AG04450 (cell line): ENCODE measurements at places on chromosomes 2 and 18.

GRCh38 chr2:107197594-107198294 is 311.8 kb upstream of the ST6GAL2 start:
- DNase-seq: no peak

- DNase-seq: no peak
Observed at GRCh38 chr2:71513096-71513495, 59.7 kb downstream of the DYSF start.

DNA sequence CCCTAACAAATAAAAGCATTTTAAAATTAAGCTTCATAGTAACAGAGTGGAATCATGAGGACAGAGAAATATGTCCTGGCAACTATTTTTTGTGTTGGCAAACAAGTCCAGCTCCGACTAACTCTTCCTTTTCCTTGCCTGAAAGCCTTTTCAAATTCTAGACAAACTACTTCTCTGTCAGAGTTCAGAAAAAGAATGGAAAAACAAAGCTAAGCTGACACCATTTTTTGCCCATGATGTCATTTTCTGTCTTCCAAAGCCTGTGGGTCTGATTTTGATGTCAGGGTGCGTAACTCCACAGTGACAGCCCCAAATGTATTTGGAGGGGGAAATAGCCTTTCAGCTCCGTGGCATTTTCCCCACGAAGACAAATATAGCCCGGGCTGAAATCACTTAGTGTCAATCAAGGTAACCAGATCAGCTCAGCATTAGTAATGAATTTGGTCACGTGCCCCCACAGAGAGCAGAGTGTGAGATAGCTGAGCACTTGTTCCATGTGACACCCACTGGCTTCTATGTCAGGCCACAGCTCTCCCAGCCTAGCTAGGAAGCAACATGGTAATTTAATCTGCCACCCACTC is 233.0 kb upstream of the SIX2 start:
- DNase-seq: no peak

GRCh38 chr2:71611781-71612527 is 158.6 kb downstream of the DYSF start:
- DNase-seq: no peak

DNA sequence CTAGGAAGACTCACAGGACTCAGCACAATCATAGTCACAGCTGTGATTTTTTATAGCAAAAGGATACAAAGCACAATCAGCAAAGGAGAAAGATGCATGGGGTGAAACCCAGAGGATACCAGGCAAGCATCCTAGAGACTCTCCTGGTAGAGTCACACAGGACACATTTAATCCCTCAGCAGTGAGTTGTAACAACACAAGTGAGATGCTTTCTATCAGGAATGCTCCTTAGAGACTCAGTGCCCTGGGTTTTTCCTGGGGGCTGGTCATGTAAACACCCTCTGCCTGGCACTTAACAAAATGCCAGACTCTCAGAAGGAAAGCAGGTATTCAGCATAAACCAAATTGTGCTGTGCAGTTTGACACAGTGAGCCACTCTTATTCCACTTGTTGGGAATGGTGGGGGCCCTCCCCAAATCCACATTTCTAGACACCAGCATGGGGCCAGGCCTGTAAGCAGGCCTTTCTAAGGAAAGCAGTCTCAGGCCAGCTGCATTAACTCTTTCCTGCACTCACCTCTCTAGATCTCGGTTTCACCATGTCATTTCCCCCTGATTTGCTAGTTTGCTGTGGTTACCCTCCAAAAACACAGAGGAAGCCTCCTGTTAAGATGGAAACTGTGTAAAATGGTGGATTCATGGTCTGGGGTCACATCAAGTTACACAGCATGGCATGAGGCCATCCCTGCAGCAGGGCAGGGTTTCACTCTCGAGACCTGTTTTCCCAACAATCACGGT is 16.9 kb upstream of the RNU4ATAC start:
- no peak for DNase-seq

DNA sequence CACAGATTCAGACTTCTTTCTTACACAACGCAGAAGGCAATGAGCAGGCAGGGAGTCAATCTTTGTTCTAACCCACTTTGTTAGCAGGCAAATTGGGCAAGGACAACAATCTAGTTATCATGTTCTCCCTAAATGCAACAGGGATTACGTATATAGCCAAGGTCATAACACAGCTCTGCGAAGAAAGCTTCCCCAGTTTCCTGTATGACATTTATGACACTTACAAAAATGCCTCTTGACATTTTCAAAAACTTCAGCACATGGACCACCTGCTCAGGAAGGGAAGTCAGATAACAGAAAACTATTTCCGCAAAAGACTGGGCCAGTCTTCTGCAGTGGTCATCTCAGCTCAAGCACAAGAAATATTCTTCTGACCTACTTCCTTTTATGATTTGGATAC is 106.1 kb downstream of the IRS1 start:
- DNase-seq: no peak

GRCh38 chr18:10074110-10074509 is 160.3 kb downstream of the VAPA start:
- DNase-seq: no peak

- no peak for DNase-seq
Observed at GRCh38 chr2:47386551-47386950, 16.4 kb upstream of the MSH2 start.

GRCh38 chr2:62054029-62054791 is 141.7 kb upstream of the B3GNT2 start:
- DNase-seq: no peak

- no peak for DNase-seq
Observed at GRCh38 chr2:34104601-34105000, 505.5 kb upstream of the FAM98A start.

DNA sequence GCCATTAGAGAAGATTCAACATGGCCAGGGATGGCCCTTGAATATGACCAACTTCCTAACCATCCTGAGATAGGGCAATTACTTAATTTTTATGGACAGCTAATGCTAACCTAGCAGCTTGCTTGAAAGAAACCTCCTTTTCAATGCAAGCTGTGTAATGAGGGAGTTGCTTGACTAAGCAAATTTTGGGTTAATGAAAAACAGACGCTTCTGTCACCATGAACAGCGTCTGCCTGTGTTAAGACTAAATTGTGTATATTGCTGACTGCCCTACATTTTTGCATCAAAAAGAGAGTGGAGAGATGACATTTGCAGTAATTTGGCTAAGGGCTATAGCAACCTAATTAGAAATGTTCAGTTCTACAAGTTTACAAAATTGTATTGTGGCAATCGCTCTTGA is 319.2 kb upstream of the LRATD1 start:
- DNase-seq: no peak

DNA sequence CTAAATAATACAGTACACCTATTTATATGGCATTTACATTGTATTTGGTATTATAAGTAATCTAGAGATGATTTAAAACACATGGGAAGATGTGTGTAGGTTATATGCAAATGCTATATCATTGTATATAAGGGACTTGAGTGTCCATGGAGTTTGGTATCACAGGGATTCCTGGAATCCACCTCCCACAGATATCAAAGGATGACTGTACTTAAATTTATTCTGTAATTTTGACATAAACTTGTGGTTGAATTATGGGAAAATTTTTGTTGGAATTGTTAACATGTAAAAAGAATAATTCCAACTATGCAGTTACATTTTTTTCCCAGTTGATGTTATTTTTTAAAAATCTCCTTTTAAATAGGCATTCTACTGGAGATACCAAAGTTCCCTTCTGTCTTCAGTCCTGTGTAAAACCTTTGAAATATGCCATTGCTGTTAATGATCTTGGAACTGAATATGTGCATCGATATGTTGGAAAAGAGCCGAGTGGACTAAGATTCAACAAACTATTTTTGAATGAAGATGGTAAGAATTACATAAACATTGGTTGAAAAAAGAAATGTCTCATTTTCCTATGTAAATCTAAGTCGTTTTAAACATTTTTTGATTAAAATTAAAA is 24.1 kb downstream of the GLS start:
- DNase-seq: no peak

GRCh38 chr2:63379451-63379850 is 208.8 kb downstream of the WDPCP start:
- DNase-seq: no peak

DNA sequence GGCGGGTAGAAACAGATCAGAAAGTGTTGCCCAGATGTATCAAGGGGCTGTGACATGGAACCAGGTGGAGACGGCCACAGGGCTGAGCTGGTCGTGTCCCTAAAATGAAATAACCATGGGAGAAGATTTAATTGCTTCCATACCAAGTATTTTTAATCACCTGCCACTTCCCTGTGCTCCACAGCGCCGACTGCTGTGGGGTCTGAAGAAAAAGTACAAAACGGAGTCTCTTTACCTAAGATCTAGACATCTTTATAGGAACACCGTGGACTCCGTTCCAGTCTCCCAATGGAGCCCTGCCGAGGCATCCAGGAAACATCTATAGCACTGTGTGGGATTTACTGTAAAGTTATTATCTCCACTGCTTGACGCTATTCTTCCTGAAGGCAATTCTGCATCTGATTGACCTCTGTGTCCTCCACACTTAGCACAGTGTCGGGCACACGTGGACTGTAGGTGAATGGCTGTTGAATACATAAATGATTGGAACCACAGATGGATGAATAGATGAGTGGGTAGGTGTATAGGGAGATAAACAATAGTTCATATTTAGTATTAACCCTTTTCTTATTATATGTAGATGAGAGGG is 21.6 kb upstream of the GYPC start:
- DNase-seq: no peak

DNA sequence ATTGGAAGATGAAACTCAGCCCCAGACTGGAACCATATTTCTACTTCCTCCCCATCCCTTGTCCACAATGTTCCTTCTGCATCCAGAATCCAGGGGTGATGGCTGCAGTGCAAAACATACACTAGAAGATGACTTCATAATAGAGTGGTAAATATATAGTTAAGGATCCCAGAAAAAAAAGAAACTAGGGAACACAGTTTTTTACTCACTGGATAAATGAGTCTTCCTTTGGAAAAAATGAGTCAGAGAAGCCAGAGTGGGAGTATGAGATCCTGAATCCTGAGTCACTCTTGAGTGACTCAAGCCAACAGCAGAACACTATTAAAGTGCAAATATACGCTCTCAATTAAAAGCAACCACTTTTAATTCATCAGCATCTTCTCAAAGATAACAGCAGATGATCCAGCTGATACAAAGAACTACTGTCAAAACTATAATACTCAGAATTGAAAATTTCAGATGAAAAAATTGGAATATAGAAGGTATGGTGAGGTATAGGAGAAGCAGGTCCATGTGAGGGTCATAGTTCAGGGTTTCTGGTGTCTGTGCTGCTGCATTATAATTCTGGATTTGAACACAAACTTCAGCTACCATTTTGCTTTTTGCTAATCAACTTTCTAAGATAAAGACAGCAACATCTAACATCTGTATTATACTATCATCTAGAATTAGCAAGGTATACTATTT is 987.2 kb upstream of the CDH2 start:
- DNase-seq: peak; percentile 77
